ENCODE measurements at places on chromosomes 12 and 14. TPM values are rescaled to one million over a fixed set of nuclear protein-coding genes. Genes with fewer than 3 reads are reported as not detected.

GRCh38 chr12:41189395-41190251 lies 1.5 kb downstream of the PDZRN4 start:
- no peak for DNase-seq

DNA sequence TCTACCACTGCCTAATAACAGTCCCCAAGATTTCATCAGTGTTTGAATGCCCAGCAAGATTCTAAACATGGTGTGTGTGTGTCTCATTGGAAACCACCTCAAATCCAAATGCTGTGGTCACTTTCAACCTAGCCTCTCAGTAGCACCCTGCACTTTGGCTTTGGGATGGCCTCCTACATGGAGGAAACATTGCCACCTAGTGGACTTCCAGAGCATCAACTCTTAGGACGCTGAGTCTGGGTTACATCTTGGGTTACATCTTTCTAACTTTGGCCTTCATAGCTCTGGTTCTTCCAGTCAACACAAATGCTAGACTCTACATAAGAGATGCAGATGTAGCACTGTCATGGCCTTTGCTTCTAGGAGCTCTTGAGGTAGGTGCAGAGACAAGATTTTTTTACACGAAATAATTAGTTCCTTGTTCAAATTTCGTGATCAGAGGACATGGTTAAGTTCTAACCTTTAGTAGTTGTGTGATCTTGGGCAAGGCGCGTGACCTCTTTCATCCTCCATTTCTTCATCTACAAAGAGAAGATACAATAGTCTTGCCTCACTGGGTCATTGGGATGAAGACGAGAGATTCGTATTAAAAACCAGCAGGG lies 113.5 kb upstream of the VASH1 start:
- DNase-seq: no peak

GRCh38 chr14:100425429-100425827 lies 102.3 kb downstream of the SLC25A47 start:
- no peak for DNase-seq

DNA sequence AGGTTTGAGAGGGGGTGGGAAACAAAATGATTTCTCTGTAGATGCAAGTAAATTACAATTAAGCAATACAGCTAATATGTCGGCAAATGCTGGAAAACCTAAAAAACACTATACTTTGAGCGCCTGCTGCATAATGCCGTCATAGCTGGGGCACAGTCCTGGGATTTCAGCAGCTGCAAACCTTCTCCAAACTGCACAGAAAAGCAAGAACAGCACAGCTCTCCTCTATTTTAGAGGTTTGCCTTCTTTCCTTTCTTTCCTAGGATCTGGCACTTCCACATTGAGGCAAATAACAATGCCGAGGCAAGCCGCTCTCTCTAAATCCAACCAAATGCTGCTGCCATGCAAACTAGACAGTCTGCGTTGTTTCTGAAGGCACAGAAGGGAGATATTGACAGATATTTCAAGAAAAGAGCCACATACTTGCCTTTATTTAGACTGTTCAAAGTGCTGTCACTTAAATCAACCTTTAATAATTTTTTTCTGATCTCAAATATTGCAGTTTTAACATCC lies 287.1 kb upstream of the G2E3 start:
- DNase-seq: peak; percentile 30

GRCh38 chr12:13570005-13570694 lies 373.6 kb downstream of the EMP1 start:
- DNase-seq: no peak

- peak; percentile 85 for DNase-seq
These were observed at the start of gene SYNE3 for GRCh38 chr14:95516554-95517181. Gene SYNE3 (minus strand): TSS chr14:95516650. CDS start chr14:95475821, 40,829 bp downstream.

DNA sequence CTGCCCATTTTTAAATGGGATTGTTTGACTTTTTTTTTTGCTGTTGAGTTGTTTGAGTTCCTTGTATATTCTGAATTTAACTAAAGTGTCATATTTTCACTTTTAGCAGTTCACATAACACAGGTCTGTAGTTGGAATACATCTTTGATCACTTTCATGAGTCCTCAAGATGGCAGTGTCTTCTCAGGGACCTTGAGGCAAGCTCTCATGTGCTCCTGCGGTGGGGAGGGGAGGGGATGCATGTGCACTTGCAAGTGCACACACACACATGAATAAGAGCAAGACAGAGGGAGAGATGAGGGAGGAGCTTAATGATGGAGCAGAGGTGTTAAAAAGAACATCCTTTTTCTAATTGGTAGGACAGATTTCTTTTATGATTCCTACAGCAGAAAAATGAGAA lies 291.4 kb upstream of the OR4E1 start:
- no peak for DNase-seq

- DNase-seq: no peak
These were observed 142.1 kb downstream of the TSPAN9 start for GRCh38 chr12:3219233-3219632.

- DNase-seq: no peak
These were observed 283.2 kb downstream of the RPAP3 start for GRCh38 chr12:47422611-47423010.

DNA sequence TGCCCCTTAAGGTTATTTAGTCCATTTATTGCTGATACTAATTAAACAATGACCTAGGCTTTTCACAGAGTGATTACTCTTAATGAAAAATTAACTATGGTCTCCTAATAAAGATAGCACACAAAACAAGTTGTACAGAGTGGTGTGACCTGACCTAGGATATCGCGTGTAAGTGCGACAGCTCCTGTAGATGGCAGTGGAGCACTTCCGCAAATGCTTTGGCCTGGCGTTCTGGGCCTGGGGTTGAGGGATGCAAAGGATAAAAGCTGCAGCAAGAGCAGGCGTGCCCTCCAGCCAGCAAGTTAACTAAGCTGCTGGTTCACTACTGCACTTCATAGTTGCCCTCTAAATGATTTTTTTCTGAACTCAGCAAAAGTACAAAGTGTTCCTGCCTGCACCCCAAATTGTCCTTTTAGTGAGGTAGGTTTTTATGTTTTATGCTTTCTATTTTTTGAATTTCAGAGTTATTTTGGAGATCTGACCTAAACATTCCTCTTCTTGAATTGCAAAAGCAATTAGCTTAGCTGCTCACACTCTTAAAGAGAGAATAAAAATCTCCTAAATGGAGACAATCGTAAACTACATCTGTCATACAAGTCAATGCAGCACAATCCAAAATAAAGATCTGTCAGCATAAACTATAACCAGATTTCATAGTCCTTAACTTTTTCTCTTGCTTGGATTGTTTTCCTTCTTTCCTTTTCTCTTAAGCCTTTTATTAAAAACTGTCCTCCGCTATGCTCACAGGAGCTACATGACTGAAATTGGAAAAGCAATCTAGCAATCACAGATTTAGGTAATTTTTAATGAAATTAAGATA lies 379.6 kb downstream of the LRIG3 start:
- peak; percentile 70 for DNase-seq

DNA sequence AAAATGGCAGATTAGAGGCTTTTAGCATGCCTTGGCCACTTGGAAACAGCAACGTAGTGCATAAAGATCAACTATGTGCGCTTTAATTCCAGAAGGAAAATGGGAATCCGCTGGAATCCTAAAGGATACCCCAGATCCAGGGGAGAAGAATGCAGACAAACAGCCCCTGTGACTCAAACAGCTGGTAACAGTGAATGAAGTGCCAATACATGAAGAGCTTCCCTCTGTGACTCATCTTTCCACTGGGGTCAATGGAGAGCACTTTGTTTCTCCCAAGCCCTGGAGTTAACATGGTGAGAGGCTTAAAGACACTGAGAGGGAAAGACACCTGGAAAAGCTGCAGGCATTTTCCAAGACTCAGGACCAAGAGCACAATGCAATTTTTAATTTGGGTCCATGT lies 263.1 kb downstream of the CEP128 start:
- DNase-seq: no peak

DNA sequence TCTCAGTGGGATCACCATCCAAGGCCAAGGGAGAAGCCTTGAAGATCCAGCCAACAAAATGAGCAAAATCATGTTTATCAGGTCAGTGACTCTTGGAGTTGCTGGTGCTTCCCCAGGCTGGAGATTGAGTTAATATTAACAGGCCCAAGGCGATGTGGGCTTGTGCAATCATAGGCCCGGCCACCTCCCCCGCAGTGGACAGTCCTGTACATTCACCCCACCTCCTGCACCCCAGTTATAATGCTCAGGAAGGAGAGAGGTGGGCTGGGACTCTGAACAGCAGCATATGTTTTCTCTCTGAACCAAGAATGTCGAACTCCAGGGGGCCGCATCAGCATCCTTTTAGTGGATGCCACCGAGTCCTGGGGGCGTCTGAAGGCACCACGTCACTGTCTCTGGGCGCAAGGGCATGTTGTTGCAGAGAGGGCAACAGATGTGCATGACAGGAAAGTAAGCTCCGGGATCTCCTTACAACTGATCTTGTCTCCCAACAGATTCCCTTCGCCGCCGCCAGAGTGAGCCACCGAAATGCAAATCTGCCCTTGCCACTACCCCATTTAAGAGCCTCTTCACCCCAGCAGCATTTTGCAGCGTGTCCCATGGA lies 32.2 kb upstream of the SERPINA6 start:
- DNase-seq: peak; percentile 61

- no peak for DNase-seq
These were observed 12.2 kb downstream of the TRMT5 start for GRCh38 chr14:60968671-60969070.

MIA2 gene
- 41.4 TPM for total RNA-seq

ATF1 gene
- total RNA-seq: 42.0 TPM

KRT83 gene
- not detected for total RNA-seq

RBMS2 gene
- total RNA-seq: 123 TPM

RTN1 gene
- total RNA-seq: not detected
